ENCODE measurements at places on chromosomes 2 and 18. TPM values are rescaled to one million over a fixed set of nuclear protein-coding genes. Genes with fewer than 3 reads are reported as not detected.

The DIS3L2 gene
- 28.8 TPM for total RNA-seq

DNA sequence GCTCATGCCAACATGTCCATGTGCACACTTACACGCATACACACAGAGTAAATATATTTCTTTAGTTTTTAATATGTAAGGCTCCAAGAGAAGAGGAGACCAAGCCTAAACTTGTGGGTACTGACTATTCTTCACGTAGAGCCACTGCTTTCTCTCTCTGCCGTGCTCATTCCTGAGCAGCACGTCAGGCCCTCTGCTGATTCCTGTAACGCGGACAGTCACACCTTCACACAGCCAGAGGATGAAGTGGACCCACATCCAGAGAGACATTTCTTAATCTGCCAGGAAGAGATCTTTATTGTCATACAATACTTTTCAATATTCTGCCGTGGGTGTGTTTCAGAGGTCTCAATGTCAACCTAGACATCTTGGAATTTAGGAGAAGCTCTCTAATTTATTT is 560.7 kb downstream of the STK39 start:
- no peak for DNase-seq

- no peak for DNase-seq
Measured at GRCh38 chr2:190809876-190810525, 70.6 kb upstream of the GLS start.

DNA sequence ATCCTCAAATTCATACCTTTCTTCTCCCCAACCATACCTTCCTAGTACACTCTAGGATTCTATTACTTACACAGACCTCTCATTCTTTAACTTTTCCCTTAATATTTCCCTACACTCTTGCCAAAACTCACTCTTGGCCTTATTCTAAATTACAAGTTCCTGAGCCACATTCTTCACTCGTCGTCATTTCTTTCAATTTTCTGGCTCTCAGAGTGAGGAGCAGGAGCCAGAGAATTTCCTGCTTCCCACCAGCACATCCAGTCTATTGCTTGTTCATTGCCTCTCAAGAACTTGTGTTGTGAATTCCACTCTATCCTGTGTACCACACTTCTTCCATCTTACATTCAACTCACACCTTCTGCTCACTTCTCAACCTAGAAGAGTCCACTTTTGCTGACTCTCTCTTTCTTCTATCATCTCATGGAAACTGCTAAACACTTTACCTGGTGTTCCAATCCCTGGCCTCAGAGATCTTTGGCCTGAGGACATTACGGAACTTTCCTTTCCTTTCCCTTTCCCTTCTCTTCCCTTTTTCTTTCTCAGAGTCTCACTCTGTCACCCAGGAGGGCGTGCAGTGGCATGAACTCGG is 171.6 kb downstream of the PLCL1 start:
- DNase-seq: no peak

GRCh38 chr2:192190474-192190873 is 4.3 kb downstream of the TMEFF2 start:
- no peak for DNase-seq

Measured in activated T-cell treated with anti-CD3 and anti-CD28 coated beads, Interleukin-2, amount 50 U/mL, for 72 hours (primary cell).